IMR-90 (cell line): ENCODE measurements at places on chromosomes 4 and X. TPM values are rescaled to one million over a fixed set of nuclear protein-coding genes. Genes with fewer than 3 reads are reported as not detected.

DNA sequence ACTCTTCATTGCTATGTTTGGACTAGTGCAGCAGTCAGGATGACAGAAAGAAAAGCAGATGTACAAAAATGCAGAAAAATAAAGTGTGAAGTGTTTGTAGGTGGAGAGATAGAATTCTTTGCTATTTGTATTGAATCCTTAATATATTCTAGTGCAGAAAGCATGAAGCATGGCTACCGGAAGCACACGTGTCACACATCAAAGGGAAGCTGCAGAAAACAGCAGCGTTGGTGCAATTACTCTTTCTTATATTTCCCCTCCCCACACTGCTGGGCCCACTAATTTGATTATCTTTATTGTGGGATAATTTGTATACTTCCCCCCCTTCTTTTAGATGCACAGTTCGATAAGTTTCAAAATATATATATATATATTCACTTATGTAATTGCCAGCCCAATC lies 35.9 kb upstream of the TAPT1 start:
- DNase-seq: no peak

- no peak for DNase-seq
Observed at GRCh38 chr4:41196633-41197332, 17.6 kb downstream of the APBB2 start.

- DNase-seq: no peak
Observed at GRCh38 chrX:93598076-93598475, 75.3 kb downstream of the NAP1L3 start.

DNA sequence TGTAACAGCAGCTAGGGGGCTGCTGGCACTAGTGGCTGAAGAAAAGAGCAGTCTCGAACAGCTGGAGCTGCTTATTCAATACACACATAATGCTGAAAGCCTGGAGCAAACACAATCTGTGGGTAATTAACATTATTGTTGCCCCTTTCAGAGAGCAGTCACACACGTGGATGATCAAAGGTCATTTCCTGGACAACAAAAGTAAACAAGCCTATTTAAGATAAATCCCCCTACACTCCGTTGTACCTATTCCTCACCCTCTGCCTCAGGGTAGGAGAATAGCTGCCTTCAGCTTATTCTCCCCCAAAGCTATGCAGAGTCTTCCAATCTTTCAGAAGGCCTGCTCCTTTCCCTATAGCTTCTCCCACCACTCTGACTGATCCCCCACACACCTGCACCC lies 803.9 kb downstream of the C4orf33 start:
- DNase-seq: no peak

- DNase-seq: peak; percentile 65
Observed at GRCh38 chrX:3526731-3527130, 180.3 kb upstream of the MXRA5 start.

DNA sequence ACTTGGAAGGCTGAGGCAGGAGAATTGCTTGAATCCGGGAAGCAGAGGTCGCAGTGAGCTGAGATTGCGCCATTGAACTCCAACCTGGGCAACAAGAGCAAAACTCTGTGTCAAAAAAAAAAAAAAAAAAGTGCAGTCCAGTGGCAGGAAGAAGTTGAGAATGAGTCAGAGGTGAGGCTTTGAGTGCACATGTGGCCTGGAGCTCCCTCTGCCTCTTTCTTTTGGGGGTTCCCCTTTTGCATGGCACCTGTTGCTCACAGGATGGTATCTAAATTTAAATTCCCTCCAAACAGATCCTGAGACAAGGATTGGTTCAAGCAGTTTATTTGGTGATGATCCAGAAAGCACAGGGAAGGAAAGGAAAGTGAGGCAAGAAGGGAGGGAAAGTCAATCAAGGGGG lies 151.4 kb upstream of the STX18 start:
- no peak for DNase-seq

DNA sequence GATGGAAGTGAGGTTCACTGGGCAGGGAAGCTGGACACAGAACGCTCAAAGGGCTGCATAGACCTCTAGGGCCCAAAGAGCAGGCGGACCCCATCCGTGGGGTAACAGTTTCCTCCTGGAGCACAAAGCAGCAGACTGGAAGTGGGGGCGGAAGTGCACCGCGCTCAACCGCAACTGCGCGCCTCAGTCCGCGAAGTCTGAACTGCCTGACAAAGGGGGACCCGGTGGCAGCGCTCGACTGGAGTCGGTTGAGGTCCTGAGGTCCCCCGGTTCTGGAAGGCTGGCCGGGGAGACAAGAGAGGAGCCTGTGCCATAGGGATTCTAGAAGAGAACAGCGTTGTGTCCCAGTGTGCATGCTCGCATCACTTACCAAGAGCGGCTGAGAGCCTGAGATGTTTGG lies 58.5 kb downstream of the ALPK1 start:
- DNase-seq: no peak

GRCh38 chr4:154004507-154005170 lies 215.8 kb upstream of the SFRP2 start:
- no peak for DNase-seq

GRCh38 chrX:67700602-67701001 lies 156.8 kb downstream of the AR start:
- DNase-seq: no peak

DNA sequence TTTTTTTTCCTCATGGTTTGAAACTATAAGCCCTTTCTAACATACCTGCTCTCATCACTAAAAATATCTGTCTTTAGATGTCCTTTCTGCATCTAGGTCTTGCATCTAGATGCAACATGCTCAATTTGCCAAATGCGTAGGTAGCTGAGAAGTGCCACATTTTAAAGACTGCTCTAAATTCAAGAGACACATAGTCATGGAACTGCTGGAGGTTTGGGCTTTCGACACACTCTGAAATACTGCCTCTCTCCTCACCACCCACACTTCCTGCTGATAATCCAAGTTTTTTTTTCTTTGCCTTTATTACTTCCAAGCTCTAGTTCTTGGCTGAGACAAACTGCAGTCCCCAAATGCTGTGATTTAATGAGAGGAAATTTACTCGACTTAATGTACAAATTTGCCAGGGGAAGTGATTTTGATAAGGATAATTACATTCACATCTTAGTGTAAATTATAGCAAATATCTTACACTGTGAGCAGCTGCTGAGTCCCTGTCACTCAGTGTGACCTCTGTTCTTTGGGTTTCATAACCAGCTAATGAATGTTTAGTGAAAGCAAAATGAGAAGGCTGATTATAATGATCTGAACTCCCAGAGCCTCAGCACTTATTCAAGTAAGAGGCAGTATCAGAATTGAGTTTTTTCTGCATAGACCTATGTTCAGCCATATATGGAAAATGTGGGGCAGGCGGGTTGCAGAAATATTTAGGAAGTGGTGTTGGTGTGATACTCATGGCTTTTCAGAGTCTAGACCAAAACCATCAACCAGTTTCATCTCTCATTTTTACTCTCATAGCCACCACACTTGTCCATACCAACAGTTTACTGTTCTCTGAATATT lies 31.3 kb downstream of the DRD5 start:
- DNase-seq: no peak

DNA sequence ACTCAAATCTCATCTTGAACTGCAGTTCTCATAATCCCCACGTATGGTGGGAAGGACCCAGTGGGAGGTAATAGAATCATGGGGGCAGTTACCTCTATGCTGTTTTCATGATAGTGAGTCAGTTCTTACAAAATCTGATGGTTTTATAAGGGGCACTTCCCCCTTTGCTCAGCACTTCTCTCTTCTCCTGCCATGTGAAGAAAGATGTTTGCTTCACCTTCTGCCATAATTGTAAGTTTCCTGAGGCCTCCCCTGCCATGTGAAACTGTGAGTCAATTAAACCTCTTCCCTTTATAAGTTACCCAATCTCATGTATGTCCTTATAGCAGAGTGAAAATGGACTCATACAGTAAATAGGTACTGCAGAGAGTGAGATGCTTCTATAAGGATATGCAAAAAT lies 1050.6 kb upstream of the GRIA3 start:
- DNase-seq: no peak

DNA sequence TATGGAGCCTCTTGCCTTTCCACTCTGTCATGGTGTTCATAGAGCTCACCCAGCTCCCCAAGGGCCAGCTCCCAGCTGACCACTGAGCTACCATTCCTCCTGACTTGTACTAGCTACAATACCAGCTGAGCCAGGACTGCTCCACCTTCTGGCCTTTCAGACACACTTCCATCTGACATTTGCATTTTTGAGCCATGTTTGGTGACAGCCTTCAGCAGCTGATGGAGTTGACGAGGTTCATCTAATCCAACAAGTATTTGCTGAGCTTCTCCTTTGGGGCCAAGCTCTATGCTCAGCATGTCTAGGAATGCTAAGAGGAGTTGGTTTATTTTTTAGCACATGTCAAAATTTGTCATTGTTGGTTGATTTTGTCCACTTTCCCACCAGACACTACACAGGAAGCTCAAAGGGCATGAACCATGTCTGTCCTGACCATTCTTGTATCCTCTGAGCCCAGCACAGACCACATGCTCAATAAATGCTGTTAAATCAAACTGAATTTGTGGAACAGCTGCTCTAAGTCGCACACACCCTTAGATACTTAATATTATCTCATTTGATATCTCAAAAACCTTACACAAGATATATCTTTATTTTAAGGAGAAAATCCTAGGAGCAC lies 142.6 kb upstream of the PPARGC1A start:
- peak; percentile 8 for DNase-seq

- no peak for DNase-seq
Observed at GRCh38 chr4:140135529-140136088, 18.4 kb downstream of the MAML3 start.

XG gene
- total RNA-seq: under 0.01 TPM in 1 of 2 replicates, not detected in the other

SMARCA1 gene
- 31.0 and 71.4 TPM in 2 replicates for total RNA-seq

OTC gene
- not detected in 2 replicates for total RNA-seq

TCEAL7 gene
- total RNA-seq: 6.5 and 16.1 TPM in 2 replicates

SERPINA7 gene
- not detected in 2 replicates for total RNA-seq

AWAT2 gene
- total RNA-seq: under 0.01 TPM in 1 of 2 replicates, not detected in the other

TRIM2 gene
- total RNA-seq: 52.2 and 64.2 TPM in 2 replicates

ADGRG4 gene
- total RNA-seq: not detected in 2 replicates

IGFBP7 gene
- 33.2 and 34.2 TPM in 2 replicates for total RNA-seq

RRH gene
- total RNA-seq: not detected in 2 replicates

MAGEB17 gene
- total RNA-seq: under 0.01 TPM in 2 replicates

HTN1 gene
- total RNA-seq: not detected in 2 replicates

BEND4 gene
- not detected in 2 replicates for total RNA-seq

ARMCX2 gene
- 98.9 and 109 TPM in 2 replicates for total RNA-seq
